Activated CD4-positive, alpha-beta T cell treated with anti-CD3 and anti-CD28 coated beads for 36 hours (primary cell): ENCODE measurements at places on chromosomes 6 and 20. TPM values are rescaled to one million over a fixed set of nuclear protein-coding genes. Genes with fewer than 3 reads are reported as not detected.
A peak's percentile ranks its signal among the peaks of the same experiment; 100 is the strongest.

Gene ID1
- total RNA-seq: 3.5 TPM

Gene CRISP3
- not detected for total RNA-seq

Gene MATN4
- 0.48 TPM for total RNA-seq

Gene PPP1R10
- 75.6 TPM for total RNA-seq

Gene CD40
- 4.0 TPM for total RNA-seq

Gene SPTLC3
- 1.1 TPM for total RNA-seq

DNA sequence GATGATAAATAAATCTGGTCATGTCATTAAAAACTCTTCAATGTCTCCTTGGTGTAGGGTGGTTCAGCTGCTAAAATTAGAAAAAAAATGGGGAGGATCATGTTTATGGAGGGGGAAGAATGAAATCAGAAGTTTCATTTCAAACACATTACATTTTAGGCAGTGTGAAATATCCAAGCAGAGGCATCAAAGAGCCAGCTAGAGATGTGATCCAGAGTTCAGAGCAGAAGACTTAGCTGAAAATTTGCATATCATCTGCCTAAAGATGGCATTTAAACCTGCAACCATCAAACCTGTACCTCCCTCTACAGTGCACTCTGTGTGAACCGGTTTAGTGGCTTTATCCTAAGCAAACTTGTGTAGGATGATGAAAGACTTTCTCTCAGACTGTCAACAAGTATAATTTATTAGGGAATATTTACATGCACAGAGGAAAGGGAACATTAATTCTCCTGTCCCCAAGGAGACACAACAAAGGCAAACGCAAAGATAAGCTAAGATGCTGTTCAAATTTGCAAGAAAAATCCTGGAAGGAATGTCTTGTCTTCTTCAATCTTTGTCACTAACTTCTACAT, 84.8 kb upstream of the PLEKHG1 start:
- H3K27ac ChIP-seq: no peak overlapping the region
- peaks cover 2% of the 10 kb centered on the region for H3K27me3 ChIP-seq
- DNase-seq: no peak
- no peaks in the 10 kb centered on the region for H3K4me1 ChIP-seq
- no peaks in the 10 kb centered on the region for H3K36me3 ChIP-seq
- no peak overlapping the region for H3K4me3 ChIP-seq

GRCh38 chr6:4074478-4075235, 4.3 kb downstream of the FAM217A start:
- no peaks in the 10 kb centered on the region for H3K4me1 ChIP-seq
- H3K36me3 ChIP-seq: no peaks in the 10 kb centered on the region
- H3K27ac ChIP-seq: no peak overlapping the region
- no peak overlapping the region for H3K4me3 ChIP-seq
- DNase-seq: no peak

DNA sequence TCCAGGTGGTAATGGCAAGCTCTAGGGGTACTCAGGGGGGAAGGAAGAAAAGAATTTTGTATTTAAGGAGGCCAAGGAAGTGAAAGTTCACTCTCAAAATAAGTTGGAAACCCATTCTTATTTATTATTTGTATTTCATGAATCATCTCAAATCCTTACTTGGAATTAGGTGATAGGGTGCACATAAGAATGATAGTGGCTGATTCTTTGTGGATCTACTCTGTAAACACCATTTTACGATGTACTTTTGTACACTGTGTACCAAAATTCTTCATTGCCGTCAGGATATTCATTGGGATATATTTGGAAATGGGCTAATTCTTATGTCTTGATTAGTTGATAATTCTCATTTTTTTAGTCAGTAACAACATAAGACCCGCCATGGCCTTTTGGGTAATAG, 179.5 kb upstream of the LAMP5 start:
- no peak for DNase-seq
- H3K27ac ChIP-seq: no peak overlapping the region
- no peak overlapping the region for H3K4me3 ChIP-seq
- H3K27me3 ChIP-seq: no peaks in the 10 kb centered on the region
- H3K4me1 ChIP-seq: no peaks in the 10 kb centered on the region

- DNase-seq: no peak
- H3K4me3 ChIP-seq: no peak overlapping the region
- H3K36me3 ChIP-seq: no peaks in the 10 kb centered on the region
- H3K4me1 ChIP-seq: peaks cover 2% of the 10 kb centered on the region
- H3K27ac ChIP-seq: no peak overlapping the region
Observed at GRCh38 chr6:105510746-105511145, 107.9 kb upstream of the PREP start.

DNA sequence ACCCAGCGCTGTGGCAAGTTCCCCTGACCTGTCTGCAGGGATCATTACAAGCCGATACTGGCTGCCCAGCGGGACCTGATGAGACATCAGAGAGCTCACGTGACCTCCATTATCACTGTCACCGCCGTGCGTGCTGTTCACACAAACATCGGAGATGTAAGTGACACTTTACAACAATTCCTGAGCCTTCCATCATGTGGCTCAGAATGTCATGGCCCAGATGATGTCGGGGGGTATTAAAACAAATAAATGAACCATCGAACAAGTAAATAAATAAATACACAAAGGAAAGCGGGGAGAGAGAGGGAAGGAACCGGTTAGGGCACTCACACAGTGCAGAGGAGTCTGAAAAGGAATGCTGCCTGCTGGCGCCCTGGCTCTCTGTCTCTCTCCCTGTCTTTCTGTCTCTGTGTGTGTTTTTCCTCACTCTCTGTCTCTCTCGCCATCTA, 195.1 kb downstream of the BMP7 start:
- no peak overlapping the region for H3K27ac ChIP-seq
- peak; percentile 18 for DNase-seq
- H3K4me3 ChIP-seq: no peak overlapping the region
- H3K27me3 ChIP-seq: peaks cover 34% of the 10 kb centered on the region
- H3K36me3 ChIP-seq: no peaks in the 10 kb centered on the region

DNA sequence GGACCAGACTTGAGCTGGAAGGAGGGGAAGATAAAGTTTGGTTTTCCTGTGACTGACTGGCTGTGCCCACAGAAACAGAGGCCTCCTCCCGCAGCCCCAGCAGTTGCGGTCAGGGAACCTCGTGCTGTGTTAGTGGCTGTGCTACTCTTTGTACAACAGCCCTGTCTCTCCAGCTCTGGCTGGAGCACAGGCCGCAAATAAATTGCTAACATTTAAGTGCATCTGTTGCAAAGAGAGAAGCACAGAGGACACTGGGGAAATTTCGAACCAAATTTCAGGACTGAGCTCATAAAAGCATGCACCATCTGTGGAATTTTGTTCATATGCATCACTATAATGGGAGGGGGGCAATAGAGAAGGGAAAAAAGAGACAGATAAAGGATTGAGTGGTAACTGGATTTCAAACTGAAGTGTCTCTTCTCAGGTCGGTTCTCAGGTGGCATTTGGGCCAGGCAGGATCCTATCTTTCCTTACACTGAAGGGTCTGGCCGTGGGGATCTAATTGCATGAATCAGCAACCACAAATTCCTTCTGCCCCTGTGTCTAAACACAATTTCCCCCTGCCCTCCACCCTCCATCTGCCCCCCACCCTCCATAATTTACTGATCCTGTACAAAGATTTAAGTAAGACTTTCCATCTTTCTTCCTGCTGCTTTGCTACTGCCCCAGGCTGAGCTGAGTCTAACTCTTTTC, 88.9 kb upstream of the ATXN1 start:
- peaks cover 23% of the 10 kb centered on the region for H3K27me3 ChIP-seq
- H3K36me3 ChIP-seq: no peaks in the 10 kb centered on the region
- H3K27ac ChIP-seq: no peak overlapping the region
- no peak overlapping the region for H3K4me3 ChIP-seq
- no peak for DNase-seq
- H3K4me1 ChIP-seq: peaks cover 17% of the 10 kb centered on the region

DNA sequence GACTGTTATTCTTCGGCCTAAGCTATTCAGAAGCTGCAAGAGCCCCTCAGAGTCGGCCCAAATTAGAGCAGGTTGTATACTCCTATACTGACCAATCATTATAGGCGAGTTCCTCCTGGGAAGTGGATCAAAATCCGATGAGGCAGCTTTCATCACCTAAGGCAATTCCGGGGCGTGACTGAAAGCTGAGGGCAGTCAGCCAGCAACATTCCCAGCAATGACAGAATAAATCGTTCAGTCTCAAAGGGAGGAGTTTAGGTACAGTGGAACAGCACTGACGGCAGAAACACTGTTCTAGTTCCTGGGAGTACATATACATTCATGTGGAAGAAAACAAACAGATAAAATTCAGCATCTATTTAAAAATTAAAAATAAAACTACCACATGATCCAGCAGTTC, 10.8 kb downstream of the HLA-DQB2 start:
- H3K36me3 ChIP-seq: no peaks in the 10 kb centered on the region
- peaks cover 27% of the 10 kb centered on the region for H3K27me3 ChIP-seq
- DNase-seq: no peak

DNA sequence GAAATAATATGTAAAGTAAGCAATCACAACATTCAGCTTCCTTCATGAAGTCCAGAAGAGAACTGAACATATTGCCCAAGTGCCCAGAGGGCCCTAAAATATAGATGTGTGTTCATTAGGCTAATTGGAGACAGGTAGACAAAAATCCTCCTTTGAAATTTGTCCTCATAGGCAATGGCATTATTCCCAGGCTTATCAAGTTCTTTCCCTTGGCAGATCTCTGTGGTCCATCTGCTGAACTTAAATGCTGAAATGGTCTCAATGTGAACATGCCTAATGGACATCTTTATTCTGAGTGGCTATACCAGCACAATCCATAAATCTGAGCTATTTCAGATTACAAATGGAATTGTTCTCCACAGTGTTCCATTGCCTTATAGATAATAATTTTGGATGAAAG, 79.0 kb upstream of the BMP5 start:
- H3K4me3 ChIP-seq: no peak overlapping the region
- H3K27ac ChIP-seq: no peak overlapping the region
- no peak for DNase-seq
- H3K27me3 ChIP-seq: no peaks in the 10 kb centered on the region
- H3K36me3 ChIP-seq: no peaks in the 10 kb centered on the region

DNA sequence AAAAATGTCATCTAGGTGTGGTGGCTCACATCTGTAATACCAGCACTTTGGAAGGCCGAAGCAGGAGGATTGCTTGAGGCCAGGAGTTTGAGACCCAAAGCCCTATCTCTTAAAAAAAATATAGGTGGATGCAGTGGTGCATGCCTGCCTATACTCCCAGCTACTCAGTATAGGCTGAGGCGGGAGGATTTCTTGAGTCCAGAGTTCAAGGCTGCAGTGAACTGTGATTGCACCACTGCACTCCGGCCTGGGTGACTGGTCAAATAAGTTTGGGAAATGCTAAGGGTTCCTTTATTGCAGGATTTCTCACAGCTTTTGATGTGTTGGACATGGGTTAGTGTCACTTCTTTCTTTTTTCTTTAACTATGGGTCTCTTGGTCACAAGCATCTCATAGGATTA, 261.3 kb downstream of the PLCB1 start:
- DNase-seq: no peak
- no peaks in the 10 kb centered on the region for H3K4me1 ChIP-seq
- H3K27me3 ChIP-seq: no peaks in the 10 kb centered on the region
- H3K36me3 ChIP-seq: no peaks in the 10 kb centered on the region
